Fibroblast of skin of left quadriceps (primary cell): ENCODE measurements at places on chromosomes 16 and 17.

- no peak for DNase-seq
These were observed 128.3 kb upstream of the MYOCD start for GRCh38 chr17:12537436-12537835.

DNA sequence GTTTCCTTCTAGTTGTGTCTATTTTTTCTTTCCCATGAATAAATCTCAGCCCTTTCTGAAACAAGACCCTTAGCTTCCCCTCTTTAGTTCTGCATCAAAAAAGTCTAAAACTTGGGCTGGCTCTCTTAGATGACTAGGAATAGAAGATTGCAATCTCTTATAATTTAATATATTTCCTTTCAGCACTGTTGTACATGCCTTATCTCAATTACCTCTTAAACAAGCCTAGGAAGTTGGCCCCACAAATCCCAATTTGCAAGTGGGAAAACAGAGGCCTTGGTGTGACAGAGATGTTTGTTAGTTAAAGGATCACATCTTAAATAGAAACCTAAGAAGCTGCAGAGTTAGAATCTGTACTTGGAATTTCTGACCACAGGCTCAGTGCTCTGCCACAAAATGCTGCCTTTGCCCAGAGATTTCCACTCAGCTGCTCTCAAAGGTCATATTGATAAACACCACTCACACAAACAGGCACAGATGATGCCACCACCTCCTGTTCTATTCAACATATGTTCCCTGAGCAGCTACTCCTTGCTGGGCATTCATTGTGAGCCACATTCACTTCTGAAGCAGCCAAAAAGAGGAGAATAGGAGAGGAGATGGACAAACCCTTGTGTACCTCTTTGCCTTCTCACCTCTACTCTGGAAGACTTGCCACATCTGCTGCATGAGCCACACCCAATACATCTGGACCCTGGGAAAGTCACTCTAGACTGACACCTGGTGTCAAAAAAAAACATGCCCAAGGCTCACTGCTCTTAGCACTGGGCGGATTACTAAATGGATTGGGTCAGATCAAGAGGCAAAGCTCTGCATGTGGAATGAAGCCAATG lies 5.5 kb downstream of the CCDC182 start:
- DNase-seq, result no peak

DNA sequence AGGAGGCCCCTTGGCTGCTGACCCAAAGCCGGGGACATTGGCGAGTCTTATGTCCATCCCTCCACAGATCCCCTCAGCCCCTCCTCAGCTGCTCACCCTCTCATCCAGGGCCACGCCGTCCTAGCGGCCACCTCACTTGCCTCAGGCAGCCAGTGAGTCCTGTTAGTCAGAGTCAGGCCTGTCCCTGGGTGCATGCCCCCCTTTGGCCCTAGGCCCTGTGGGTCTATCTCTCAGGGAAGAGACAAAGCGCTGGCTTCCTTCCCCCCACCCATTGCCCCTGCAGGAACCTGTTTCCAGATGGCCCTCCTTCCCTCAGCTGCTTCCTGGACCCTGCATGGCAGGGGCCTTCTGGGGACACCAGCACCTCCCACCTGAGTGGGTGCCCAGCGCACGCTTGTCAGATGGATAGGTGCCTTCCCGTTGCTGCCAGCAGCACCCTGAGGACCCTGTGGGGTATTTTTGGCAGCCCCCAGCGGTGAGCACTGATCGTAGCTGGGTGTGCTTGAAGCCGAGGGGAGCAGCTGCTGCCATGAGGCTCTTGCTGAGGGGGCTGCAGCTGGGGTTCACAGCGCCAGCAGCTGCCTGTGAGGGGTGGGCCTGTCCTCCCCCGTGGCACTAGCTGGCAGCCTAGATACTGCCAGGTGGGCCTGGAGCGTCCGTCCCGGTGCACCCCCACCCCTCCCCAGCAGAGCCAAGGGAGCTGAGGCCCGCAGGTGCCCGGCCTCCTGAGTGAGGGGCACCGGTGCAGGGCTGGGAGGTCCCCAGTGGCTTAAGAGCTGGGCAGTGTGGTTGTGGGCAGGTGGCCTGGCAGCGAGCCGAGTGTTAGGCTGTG lies 8.4 kb downstream of the DBNDD1 start:
- no peak for DNase-seq

- no peak for DNase-seq
These were observed 1.9 kb upstream of the ITGAL start for GRCh38 chr16:30470632-30470995.

GRCh38 chr17:32586666-32587065 lies 99.9 kb downstream of the CDK5R1 start:
- DNase-seq, result peak; percentile 57

GRCh38 chr16:87149051-87149450 lies 168.1 kb downstream of the C16orf95 start:
- no peak for DNase-seq

DNA sequence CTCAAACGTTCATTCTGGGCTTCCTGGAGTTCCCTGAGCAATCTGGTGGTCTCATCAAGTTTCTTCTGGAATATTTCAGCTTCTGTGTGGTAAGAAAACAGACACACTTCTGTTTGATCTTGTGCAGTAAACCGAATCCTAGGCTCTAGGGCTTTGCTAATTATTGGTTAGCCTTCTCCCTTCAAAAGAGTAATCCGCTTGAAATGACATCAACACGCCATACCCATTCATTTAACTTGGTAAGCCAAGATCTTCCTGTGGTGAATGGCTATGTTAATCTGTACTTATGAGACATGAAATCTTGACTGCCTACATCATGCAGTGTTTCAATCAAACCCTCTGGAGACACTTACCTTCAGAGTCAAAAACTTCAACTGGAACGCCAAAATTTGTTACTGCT lies 48.5 kb downstream of the BRD7 start:
- DNase-seq, result no peak

DNA sequence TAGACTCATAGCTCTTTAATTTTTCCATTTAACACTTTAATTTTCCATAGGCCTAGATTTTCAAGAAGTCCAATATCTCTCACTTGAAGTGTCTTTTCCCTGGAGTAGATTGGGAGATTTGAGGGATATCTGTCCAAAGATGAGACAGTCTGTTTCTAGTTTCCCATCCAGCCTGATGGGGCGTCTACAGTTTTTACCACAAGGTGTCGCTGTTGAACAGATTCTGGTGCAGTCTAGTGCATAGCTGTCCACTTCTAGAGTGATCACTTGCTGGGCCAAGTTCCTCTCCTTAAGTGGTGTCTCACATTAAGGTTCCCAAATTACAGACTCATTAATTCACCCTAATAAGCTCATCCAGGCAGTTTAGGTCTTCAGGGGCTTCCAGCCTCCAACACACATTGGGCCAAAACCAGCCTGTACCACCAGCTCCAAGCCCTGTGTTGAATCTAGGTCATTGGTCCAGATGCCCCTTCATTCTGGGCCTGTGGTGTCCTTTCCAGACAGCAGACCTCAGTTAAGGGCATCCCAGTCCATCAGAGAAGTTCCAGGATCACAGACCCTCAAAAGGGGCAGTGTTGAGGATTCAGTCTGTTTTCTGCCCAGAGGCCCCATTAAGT lies 9.4 kb downstream of the SNX20 start:
- DNase-seq, result no peak

- no peak for DNase-seq
These were observed 33.2 kb downstream of the ACTG1 start for GRCh38 chr17:81479175-81480071.

DNA sequence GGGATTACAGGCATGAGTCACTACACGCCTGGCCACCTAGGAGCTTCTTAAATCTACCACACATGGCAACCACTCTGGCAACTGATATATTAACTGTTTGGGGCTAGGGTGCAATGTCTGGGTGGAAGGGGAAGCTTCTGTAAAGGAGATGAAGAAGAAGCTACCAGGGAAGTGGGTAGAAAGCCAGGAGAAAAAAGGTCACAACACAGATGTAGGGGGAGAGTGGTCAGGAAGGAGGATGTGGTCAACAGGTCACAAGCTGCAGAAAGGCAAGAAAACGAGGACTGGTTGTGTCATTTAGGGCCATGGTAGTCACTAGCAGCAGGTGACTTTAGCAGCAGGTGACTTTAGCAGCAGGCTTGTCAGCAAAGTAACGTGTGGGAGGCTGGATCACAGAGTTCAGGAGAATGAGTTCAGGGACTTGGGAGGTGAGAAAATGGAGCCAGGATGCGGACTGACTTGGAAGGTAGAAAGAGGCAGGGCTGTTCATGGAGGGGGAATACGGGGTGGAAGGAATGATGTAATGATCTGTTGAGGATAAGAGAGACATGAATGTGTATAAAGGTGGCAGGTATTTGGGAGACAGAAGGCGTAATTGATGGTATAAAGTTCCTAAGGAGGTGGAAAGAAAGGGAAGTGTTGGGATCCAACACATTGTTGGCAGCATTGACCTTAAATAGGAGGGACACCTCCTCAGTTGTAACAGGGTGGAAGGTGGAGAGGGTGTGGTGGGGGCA lies 16.3 kb upstream of the WFIKKN2 start:
- no peak for DNase-seq

- no peak for DNase-seq
These were observed 226.0 kb upstream of the GSE1 start for GRCh38 chr16:85387171-85387507.

DNA sequence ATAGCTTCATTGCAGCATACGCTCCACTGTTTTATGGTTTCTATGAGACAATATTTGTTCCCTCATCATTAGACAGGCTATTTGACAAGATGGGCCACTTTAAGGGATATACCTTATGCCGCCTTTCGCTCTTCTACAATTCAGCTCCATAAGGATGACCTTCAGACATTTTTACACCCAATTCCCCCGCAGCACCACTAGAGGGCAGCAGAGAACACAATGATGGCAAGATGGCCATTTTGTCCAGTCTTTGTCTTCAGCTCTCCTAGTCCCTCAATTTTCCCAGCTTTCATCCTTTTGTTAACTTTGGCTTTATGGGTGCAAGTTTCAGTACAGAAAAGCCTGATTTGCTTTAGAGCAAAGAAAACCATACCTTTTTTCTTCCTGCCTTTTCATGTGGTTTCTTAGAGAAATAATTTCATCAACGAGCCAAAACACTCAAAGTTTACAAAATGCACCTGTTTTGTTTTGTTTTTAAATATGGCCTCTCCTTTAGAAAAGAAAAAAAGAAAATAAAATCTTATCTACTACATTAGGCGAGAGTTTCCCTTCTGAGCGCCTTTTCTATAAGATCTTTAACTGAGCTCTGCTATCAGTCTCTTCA lies 355.3 kb downstream of the TOX3 start:
- DNase-seq, result peak; percentile 24
